K562 (cell line): ENCODE measurements at places on chromosomes 2 and 18.

DNA sequence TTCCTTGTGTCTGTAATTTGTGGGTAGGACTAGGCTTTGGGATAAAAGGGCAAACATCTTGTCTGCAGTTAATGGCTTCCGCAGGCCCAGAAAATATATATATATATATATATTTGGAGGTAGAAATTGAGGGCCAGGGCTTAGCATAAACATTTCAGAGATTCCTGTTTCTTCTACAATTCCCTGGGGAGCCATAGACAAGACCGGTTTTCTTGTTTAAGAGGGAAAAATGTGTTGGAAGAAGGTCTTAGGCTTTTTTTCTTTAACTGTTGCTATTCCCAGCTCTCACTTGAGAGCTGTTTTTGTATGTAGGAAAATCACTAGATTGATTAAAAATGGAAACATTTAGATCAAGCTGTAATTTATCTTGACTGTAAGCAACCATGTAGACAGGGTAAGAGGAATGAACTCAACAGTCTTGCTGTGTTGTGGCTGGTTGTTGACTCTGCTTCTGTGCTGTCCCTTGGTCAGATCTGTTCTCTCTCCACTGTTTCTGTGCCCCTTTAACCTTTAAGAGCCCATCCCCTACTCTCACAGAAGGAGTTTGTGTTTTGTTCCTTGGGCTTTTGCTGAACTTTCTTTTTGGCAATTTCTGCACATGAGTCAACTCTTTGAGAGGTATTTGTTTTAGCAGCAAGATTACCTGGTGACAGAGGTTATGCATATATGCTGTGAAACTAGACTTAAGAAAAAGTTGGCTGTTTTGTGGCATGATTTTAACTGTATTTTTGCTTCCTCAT lies 58.3 kb downstream of the EFEMP1 start:
- DNase-seq = no peak

GRCh38 chr18:50687491-50687890 lies 127.6 kb downstream of the MAPK4 start:
- no peak for DNase-seq

GRCh38 chr18:79617511-79618500 lies 61.8 kb upstream of the CTDP1 start:
- no peak for DNase-seq

- no peak for DNase-seq
Measured at GRCh38 chr2:229855116-229855515, 66.7 kb downstream of the TRIP12 start.

GRCh38 chr18:76619621-76620315 lies 124.7 kb upstream of the ZNF516 start:
- peak; percentile 4 for DNase-seq

DNA sequence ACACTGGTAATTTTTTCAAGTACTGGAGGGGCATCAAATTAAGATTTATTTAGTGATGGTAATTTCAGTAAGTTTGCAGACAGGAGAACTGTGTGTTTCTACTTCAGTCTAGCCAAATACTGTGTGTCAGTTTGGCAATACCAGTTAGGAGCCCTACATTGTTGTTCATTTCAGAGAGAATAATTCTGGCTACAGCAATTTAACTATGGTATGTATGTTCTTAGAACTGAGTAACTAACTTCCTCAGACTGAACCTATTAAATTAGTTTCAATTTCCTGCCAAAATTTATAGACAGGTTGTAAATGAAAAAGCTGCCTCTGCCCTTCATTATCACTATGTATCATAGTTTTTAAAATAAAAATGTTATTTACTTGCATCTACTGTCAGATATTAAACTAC lies 332.4 kb downstream of the PARD3B start:
- no peak for DNase-seq

- no peak for DNase-seq
Measured at GRCh38 chr2:159557437-159558034, 58.8 kb downstream of the BAZ2B start.

GRCh38 chr2:113141451-113141850 lies 14.1 kb downstream of the IL1RN start:
- no peak for DNase-seq

DNA sequence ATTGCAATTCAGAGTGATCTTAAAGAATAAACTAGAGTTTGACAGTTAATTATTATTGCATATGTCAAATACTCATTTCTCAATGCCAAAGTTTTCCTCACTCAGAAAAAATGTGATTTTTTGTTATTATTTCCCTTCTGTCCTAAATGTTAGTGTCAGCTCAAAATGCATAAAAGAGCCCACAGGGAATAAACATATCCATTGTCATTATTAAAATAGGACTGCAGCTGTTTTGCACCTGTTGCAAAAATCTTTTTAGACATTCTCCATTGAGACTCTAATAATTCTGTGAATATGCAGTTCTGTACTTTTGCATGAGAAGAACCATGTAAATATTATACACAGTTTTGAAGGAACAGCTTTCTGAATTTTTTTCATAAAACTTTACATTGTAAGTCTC lies 540.0 kb upstream of the SLC39A10 start:
- DNase-seq = no peak

DNA sequence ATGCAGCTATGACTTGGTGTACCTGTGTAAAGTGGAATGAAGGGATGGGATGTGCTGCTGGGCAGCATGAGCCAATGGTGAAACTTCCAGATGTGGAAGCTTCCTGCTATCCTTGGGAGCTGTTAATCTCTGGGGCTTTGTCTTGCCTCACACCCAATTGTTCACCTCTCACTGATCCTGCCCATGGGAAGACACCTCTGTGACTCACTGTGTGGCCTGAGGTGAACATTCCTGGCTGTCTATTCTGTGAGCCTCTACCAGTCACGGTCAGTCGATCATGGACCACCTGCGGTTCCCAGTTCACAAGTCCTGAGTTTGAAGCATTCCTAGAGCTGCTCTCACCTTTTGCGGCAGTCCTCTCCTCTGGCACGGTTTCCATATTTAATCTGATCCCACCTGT lies 12.1 kb downstream of the NEURL3 start:
- DNase-seq = no peak

GRCh38 chr2:4515871-4516761 lies 812.7 kb downstream of the DCDC2C start:
- no peak for DNase-seq

DNA sequence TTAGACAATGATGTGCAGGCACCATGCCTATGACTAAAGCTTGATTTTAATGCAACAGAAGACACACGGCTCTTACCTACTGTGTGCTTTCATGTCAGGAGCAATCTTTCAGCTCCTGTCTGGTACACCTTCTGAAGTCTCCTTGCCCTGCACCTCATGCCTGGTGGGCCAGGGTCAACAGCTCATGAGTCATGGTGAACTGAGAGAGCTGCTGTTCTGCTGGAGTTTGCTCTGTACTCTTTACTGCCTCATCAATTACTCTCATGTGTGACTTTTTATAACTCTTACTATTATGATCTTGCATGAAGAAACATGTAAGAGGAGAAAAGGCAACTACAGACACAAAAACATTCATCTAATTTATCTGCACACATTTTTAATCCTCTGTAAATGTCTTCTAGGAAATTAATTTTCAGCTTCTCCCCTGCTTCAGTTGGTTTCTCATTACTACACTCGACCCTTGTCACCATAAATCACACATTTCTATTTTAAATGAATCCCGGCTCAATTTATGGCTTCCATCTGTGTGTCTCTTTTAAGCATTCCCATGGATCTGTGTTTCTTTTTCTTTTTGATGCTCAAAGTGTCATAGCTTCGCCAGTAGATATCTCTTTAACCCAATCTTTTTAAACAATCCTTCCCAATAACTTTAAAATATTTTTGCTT lies 9.7 kb downstream of the SERPINB7 start:
- DNase-seq = no peak

GRCh38 chr2:6535572-6535971 lies 330.1 kb downstream of the CMPK2 start:
- no peak for DNase-seq

GRCh38 chr2:118492335-118492734 lies 355.1 kb downstream of the EN1 start:
- DNase-seq = peak; percentile 11

GRCh38 chr2:118709786-118710185 lies 137.7 kb downstream of the EN1 start:
- no peak for DNase-seq

DNA sequence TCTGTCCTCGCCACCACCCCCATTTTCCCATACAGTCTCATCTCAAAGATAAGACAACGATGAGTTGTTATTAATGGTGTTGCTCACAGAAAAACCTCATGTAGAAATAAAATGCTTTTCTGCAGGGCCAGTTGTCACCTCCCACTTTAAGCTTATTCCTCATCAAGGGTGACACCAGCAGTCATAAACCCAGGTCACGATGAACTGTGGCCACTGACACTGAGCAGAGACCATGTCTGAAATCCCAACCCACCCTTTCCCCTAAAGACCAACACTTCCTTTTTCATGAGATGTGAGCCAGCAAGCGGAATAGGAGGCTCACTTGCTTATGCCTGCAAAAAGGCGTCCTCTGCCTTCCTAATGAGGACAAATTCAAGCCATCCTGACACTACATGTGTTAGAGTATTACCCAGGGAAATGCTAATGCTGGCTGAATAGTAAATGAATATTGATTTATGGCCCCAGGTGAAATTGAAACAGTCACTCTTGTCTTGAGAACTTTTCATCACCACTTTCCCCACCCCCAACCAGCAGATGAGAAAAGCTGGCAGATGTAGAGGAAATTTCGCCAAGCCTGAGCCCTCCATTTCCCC lies 228.4 kb downstream of the MGAT5 start:
- no peak for DNase-seq

GRCh38 chr18:64244571-64244970 lies 95.7 kb upstream of the LINC00305 start:
- no peak for DNase-seq

- no peak for DNase-seq
Measured at GRCh38 chr2:181818840-181819239, 72.7 kb upstream of the ITPRID2 start.

- no peak for DNase-seq
Measured at GRCh38 chr18:59005262-59005661, 134.4 kb upstream of the SEC11C start.

GRCh38 chr2:30960213-30960612 lies 153.0 kb upstream of the CAPN13 start:
- DNase-seq = no peak

DNA sequence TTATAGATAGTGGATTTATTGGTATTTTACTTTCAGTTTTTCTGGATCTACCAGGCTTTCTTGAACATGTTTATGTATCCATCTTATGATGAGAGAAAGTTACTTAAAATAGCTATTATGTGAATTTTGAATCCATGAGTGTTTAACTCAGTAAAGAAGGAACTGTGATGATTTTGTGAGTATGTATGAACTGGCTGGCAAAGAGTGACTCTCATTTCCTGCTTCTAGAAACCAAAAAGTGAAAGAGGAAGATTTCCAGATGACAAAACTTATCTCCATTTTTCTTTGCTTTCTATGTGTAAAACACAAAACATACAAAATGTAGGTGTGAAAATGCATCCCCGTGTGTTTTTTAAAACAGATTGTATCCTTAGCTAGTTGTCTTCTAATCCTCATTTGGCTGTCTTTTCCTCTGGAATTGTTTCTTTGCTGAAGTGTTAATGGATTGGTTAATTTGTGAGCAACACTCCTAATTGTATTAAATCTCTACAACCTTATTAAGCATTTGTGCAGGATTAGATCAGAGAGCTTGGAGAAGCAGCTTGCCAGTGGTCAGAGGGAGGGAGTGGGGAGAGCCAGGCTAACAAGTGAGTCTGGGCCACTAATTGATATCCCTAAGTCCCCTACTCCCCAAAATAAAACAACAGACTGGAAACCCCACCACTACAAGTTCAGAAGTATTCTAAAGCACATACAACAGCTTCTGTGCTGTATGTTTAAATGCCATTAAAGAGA lies 23.9 kb downstream of the PTPRM start:
- no peak for DNase-seq

- DNase-seq = no peak
Measured at GRCh38 chr2:190891372-190891771, 10.8 kb downstream of the GLS start.

DNA sequence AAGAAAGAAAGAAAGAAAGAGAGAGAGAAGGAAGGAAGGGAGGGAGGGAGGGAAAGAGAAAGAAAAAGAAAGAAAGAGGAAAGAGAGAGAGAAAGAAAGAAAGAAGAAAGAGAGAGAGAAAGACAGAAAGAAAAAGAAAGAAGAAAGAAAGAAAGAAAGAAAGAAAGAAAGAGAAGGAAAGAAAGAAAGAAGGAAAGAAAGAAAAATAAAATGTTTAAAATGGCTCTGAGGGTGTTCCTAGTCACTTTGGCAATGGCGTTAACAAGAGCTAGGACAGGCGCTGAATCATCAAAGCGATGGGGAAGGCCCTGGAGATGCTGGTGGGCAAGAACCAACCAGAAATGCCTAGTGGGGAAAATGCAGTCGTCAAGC lies 77.8 kb upstream of the GPC1 start:
- DNase-seq = no peak

GRCh38 chr2:217714287-217714751 lies 288.5 kb downstream of the TNS1 start:
- no peak for DNase-seq

GRCh38 chr2:120926463-120927264 lies 191.0 kb downstream of the GLI2 start:
- DNase-seq = no peak

- no peak for DNase-seq
Measured at GRCh38 chr18:26008096-26008495, 82.3 kb downstream of the SS18 start.

DNA sequence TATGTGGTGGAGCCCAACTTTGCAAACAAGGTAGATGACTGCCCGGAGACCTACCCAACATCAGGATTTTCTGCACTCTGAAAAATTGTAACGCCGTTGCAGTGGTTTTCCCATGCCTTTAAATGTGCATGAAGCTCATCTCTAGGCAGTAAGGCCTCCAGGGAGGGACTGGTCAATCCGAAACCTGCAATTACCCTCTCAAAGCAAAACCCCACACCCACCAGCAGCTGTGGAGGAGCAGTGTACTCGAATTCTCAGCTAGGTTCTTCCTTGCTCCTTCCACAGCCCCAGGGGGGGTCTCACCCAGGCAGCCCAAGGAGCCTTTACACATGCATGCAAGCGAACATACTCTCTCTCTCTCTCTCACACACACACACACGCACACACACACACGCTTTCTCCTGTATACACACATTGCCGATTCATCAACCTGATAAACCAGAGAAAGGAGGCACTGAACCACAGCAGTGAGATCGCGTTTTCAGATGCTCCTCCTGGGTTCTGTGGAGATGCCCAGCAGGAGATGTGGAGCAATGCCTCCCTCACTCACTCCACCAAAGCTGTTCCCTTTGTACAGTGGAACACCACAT lies 109.2 kb downstream of the VIT start:
- DNase-seq = no peak

GRCh38 chr18:63617915-63618234 lies 26.2 kb downstream of the SERPINB4 start:
- DNase-seq = no peak

- DNase-seq = no peak
Measured at GRCh38 chr18:8787794-8788193, 82.4 kb downstream of the MTCL1 start.

DNA sequence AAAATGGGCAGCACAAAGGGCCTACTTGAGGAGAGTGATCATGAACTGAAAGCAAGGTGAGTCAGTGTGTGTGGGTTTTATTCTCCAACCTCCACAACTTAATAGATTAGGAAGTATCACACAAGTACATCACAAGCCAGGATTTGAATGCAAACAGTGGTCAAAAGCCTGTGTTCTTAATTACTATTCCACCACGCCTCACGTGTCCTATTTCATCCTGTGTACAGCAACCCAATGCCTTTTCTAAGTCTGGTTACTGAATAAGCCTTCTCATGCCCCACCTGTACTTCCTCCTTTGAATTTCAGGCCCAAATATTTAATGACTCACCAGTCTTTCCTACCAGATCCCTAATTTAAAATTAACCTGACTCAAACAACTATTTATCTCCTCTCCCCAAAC lies 755.7 kb upstream of the SLC8A1 start:
- no peak for DNase-seq

GRCh38 chr2:124248386-124248785 lies 223.3 kb downstream of the CNTNAP5 start:
- no peak for DNase-seq
